ENCODE measurements at places on chromosomes 7 and 10.

- DNase-seq = no peak
Measured at GRCh38 chr10:114859222-114859621, 37.6 kb downstream of the FHIP2A start.

GRCh38 chr7:45196374-45196773 lies 38.8 kb downstream of the RAMP3 start:
- no peak for DNase-seq

GRCh38 chr7:110168010-110168409 lies 922.9 kb upstream of the LRRN3 start:
- DNase-seq = no peak

DNA sequence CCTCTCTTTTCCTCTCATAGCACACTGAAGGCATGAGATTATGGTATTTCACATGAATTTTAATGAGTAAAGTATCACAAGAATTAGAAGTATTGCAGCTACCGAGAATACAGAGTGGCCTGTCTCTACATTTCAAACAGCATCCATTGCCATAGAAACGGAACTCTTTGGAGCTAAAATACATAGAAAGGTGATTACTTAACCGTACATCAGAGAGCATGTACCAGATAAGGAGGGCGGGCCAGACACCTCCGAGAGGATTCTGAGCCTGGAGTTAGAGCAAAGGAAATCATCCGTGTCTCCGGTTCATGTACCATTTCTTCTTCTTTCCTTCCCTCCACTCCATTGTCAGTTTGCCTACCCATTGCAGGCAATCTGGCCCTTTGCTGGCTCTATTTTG lies 196.7 kb downstream of the KLF6 start:
- no peak for DNase-seq

GRCh38 chr7:137888241-137888640 lies 41.5 kb upstream of the DGKI start:
- no peak for DNase-seq

DNA sequence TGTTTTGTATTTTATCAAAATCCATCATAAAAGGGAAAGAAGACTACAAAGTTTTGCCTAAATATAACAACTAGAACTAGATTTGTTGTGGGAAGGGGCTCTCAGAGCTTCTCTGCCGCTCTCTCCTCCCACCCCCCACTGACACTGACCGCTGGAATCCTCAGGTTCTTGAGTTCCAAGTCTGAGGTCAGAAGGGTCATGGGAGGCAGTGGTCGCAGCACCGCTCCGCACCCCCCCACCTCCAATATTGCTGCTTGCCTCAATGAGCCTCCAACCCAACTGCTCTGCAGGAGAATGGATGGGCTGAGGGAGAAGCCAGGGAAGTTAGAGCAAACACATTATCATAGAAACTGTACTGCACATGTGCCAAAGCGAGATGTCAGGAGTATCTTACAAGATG lies 359.4 kb downstream of the GRID1 start:
- DNase-seq = no peak

GRCh38 chr7:44244282-44244681 lies 43.5 kb downstream of the YKT6 start:
- no peak for DNase-seq

DNA sequence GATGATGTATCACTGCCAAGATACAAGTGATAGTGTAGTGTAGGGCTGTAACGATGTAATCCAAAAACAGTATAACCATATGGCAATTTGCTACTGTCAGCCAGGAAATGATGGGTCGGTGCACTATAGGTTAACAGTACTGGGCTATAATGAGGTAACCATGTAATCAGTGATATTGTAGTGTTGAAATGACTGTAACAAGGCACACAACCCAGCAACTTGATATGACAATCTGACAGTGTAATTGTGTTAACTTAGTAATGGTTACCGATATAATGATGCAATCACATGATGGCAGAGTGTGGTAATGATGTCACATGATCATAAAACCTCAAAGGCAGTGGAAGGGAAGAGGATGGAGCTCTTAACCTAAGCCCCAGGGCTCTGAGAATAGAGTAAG lies 73.8 kb upstream of the SLF2 start:
- no peak for DNase-seq

GRCh38 chr7:83769407-83769806 lies 120.5 kb upstream of the SEMA3E start:
- DNase-seq = no peak

- no peak for DNase-seq
Measured at GRCh38 chr10:127044186-127044585, 139.0 kb downstream of the DOCK1 start.

- DNase-seq = no peak
Measured at GRCh38 chr10:7231509-7232414, 179.1 kb downstream of the SFMBT2 start.

GRCh38 chr7:27842851-27843250 lies 102.9 kb downstream of the TAX1BP1 start:
- no peak for DNase-seq

- DNase-seq = no peak
Measured at GRCh38 chr10:5587151-5588079, 62.7 kb downstream of the CALML3 start.

DNA sequence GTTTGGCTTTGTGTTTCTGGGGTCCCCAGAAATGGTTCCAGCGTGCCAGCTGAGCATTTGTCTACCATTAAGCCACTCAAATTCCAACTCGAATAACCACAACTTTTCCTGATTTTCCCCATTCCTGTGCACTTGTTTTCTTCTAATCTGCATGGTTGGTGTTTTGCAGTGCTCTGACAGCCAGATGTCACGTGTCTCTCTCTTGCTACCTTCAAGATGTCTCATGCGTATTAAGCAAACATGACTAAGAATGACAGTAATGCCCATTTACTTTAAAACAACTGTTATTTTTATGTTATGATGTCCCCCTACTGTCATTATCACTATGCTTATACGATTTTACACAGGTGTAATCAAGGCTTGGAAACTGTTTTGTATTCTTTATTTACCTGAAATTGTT lies 35.2 kb upstream of the MXI1 start:
- no peak for DNase-seq

- DNase-seq = peak; percentile 58
Measured at GRCh38 chr7:144391823-144392255, 11.7 kb downstream of the NOBOX start.

GRCh38 chr10:112959207-112959838 lies 9.3 kb downstream of the TCF7L2 start:
- DNase-seq = peak; percentile 68

- DNase-seq = no peak
Measured at GRCh38 chr7:31119249-31119648, 67.1 kb downstream of the ADCYAP1R1 start.
